ENCODE measurements at places on chromosomes 1 and 21.

GRCh38 chr1:24410750-24411149 lies 2.8 kb downstream of the STPG1 start:
- DNase-seq, result no peak

- DNase-seq, result no peak
These were observed 21.8 kb downstream of the COA7 start for GRCh38 chr1:52676249-52676903.

GRCh38 chr21:40905251-40905650 lies 58.3 kb upstream of the DSCAM start:
- no peak for DNase-seq

DNA sequence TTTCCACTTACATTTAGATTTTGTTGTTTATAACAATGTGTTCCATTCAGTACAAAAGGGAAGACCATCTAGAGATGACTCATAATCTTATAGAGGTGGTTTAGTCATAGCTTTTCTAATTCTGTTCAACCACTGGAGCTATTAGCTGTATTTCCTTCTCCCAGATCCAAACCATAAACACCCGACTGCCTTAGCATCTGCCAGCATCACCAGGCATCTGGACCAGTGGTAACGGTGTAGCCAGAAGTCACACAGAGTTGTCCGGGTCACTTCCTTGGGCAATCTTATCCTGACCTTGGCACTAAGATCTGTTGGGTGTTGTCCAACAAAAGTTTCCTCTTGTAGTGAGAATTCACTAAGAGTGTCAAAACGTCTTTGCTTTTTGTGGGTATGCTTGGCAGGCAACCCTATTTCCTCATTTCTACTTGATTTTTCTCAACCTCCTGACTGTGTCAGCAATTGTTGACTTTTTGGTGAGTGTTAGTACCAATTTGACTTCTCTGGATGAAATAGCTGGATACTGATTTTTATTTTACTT lies 372.1 kb upstream of the B3GALT2 start:
- no peak for DNase-seq

GRCh38 chr1:28031173-28031572 lies 57.2 kb downstream of the EYA3 start:
- no peak for DNase-seq

DNA sequence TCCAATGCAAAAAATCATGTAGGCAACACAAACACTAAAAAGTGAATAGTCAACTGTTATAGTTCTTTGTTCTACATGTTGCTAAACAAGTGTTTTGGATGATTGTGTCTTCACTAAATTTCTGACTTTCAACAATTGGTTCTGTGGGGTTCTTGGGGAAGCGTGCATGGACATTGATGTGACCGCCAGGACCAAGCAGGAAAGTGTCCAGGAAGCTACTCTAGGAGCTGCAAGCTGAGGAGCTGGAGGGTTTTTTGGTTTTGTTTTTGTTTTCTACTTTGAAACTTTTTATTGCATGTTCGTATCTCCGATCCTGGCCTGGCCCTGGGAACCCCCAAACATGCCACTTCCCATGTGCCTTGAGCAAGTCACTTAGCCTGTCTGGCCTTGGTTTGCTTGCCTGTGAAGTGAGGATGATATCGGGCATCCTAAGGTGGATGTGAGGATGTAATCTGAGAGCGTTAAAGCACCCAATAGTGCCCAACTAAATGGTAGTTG lies 8.0 kb downstream of the TMPRSS3 start:
- DNase-seq, result no peak

DNA sequence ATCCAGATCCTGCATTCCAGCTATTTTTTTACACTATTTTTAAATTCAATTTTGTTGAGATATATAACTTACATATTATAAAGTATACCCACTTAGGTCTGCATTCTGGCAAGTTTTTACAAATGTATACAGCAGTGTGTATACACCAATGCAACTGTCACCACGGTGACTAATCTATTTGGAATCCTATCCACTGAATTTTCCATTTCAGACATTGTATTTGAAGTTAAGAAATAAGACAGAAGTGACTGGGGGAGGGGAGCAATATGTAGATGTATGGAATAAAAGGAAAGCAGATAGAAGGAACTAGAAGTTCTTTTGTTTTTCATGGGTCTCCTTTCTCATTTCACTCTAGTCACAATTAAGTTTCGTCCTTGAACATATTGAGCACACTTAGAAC lies 431.5 kb upstream of the CHRM3 start:
- no peak for DNase-seq

GRCh38 chr1:197677752-197678295 lies 97.5 kb downstream of the DENND1B start:
- DNase-seq, result no peak

All from stimulated activated CD4-positive, alpha-beta T cell treated with anti-CD3 and anti-CD28 coated beads, Interleukin-15, amount 100 ng/mL, for 1 hour (primary cell).